ENCODE measurements at places on chromosomes 7 and 10.

GRCh38 chr7:150372271-150373048 lies 3.8 kb downstream of the REPIN1 start:
- no peak for DNase-seq

DNA sequence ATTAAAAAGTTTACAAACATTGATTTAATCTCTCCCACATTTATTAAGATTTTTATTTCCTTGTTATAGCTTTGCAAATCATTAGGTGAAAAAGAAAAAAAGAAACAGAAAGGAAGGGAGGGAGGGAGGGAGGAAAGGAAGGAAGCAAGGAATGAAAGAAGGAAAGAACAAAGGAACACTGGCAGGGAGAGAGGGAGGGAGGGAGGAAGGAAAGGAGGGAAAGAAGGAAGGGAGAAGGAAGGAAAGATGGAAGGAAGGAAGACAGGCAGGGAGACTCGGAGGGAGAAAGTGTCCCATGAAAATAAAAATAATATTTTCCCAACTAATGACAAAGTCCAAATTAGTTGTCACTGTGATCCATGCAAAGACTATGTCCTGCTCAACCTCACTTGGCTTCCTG lies 6.3 kb upstream of the ITGA8 start:
- no peak for DNase-seq

DNA sequence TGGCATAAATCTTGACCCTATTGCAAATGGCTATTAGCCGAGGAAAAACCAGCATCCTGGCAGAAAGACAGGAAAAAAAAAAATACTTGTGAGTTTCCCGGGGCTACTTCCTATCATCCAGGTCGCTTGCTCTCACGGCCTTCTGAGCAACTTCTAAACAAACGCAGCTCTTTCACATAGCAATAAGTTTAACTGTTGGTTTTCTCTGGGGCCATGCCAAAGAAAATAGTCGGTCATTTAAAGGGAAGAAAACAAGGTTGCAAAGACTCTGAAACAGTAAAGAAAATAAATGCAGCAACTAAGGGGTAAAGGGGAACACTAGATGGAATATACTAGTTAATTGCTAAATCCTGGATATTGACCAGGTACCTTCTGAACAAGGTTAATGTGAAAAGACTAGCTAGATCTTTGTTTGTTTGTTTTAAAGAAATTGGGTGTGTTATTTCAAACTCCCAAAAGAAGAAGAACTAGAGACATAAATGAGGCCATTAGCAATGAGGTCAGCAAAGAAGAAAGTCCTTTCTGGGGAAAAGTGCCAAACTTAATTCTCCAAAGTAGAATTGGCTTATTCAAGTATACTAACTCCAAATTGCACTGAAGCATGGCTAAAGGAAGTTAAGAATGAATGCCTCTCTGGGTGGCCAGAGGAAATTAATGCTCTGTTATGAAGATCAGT lies 54.2 kb downstream of the SLC39A12 start:
- DNase-seq, result no peak

DNA sequence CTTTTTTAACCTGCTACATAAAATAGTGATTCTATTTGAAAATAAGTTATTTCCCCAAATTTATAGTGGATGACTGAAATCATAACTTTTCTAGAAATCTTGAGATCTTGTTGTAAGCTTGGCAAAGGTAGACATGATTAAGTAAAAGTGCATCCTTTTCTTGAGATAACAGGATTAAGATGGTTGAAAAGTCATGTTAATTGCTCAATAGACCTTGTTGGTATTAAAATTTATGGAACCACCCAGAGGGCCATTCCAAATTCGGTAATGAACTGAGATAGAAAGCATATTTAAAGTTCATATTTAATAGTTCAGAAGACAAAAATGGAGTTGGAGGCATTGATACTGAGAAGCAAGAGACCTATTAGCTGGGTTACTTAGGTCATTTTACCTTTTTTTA lies 139.1 kb downstream of the BICC1 start:
- no peak for DNase-seq
